ENCODE measurements at places on chromosomes 2 and 18.

GRCh38 chr2:219522111-219523030 lies 8.1 kb downstream of the ASIC4 start:
- no peak for DNase-seq

- DNase-seq: no peak
Measured at GRCh38 chr2:113038291-113038690, 14.4 kb downstream of the IL36B start.

DNA sequence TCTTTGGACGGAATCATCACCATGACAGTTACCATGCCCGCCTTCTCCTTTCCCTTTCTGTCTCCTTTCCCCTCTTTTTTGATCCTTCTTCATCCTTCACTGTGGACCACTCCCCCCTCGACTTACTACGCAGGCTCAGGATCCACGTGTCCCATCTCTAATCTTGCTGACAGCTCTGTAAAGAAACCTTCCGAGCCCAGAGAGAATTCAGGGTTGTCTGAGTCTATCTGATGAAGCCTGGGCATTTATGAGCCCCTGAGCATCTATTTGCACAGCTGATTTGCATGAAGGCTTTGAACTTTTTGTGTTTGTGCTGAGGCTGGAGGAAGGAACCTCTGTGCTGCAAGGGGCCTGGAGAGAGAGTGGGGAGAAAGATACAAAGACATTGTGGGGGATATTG lies 50.7 kb downstream of the CIB4 start:
- DNase-seq: no peak

- no peak for DNase-seq
Measured at GRCh38 chr2:186135686-186136085, 350.4 kb upstream of the ZC3H15 start.

DNA sequence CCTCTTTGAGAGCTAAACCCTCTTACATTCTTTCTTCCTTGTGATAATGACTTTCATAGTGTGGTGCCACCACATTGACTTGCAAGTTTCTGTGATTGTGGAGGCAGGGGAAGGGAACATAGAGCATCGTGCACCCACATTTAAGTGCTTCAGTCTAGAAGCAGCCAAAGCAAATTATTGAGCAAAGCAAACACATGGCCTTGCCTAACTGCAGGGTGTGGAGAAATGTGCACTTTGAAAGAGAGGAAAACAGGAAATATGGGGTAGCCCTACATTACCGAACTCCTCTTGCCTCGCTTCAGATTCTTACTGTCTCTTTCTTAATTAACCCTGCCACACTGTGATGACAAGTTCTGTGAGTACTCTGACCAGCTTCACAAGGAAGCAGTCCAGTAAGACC lies 814.6 kb downstream of the SLC4A3 start:
- no peak for DNase-seq

DNA sequence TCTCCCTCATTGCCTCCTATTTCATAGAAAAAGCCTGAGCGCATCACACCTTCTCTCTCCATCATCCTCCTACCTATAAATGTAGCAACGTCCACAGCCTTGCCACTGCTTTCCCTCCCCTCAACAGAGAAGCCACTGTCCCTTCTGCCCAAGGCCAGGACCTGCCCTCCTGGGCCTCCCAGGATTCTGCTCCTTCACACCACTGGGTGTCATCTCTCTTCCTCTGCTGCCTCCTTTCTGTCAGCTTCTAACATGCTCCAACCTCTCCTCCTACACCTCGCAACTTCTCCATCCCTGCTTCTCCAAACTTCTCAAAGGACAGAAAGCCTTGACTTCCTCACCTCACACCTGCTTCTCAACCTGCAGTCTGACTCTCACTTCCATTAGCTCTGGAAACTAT lies 21.2 kb upstream of the ME2 start:
- no peak for DNase-seq

DNA sequence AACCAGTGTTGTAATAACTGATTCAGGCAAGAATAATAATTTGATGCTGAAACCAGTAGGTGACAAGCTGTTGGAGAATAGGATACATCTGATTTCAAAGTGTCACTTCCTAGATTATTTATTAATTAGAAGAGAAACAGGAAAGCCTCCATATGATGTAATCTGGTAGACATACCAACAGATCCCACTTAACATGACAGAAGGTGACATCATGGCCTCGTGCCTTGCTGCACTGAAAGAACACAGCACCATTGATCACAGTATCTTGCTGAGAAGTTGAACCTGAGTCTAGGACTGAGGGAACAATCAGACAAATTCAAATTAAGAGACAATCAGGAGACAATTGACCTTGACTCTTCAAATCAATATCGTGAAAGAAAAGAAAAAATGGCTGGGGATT lies 131.6 kb upstream of the DLGAP1 start:
- DNase-seq: no peak

- no peak for DNase-seq
Measured at GRCh38 chr2:238695538-238695937, 152.3 kb upstream of the TWIST2 start.

- DNase-seq: no peak
Measured at GRCh38 chr2:85319796-85320195, 8.0 kb downstream of the TGOLN2 start.

- no peak for DNase-seq
Measured at GRCh38 chr18:48994044-48994651, 43.4 kb upstream of the SMAD7 start.

DNA sequence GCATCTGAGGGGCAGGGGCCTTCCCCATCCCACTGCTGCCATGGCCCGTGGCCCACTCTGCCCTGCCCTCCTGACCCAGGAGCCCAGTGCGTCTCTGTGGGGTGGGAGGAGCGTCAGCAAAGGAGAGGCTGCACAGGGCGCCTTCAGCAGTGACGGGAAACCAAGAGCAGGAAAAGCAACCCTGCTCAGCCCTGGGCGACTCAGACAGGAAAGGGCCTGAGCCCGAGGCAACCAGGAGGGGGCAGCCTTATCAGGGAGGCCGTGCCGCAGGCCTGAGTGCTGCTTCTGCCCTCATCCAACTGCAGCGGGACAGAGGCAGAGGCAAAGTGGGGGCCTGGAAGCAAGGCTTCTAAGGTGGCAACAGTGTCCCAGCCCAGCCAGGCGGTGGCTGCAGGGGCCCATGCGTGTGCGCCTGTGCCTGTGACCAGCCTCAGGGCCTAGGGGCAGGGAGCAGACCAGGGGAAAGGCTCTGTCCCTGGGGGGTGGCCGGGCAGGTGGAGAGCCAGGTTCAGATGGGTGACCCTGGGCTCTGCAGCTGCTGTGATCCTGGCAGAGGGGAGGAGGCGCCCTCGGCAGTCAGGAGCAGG lies 23.3 kb upstream of the ALPI start:
- no peak for DNase-seq

Measured in stimulated activated CD4-positive, alpha-beta T cell treated with anti-CD3 and anti-CD28 coated beads, Interleukin-15, amount 100 ng/mL, for 24 hours (primary cell).